ENCODE measurements at places on chromosomes 4 and X.

- no peak for DNase-seq
Observed at GRCh38 chr4:90290345-90290744, 163.2 kb downstream of the CCSER1 start.

DNA sequence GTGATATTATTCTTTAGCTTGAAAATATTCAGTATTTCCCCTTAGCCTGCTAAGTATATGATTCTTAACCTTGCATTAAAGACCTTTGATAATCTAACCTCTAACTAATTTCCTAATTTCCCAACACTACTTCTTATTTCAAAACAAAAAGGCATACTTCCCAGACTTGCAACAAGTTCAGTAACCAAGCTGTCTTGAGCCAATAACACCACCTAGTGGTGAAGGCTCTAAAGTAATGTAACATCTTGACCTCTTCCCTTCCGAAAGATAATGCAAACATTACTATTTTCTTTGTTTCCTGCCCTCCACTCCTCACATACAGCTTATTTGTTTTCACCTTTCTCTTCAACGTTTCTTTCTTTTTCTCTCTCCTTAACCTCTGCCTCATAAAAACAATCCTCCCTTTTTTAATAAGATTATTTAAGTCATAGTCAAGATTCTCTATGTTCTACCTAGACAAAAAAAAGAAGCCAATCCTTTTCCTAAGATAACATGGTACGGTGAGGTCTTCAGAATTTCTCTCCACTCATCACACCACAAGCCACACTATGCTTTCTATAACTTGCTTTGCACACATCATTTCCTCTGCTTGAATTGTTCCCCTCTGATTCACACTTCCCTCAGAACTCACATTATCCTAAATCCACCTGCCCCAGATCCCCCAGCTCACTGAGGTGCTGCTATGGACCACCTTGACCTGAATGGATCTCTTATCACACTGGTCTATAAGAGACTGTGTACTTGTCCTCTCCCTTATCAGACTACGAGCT, 3.5 kb downstream of the FAT1 start:
- DNase-seq, result no peak

DNA sequence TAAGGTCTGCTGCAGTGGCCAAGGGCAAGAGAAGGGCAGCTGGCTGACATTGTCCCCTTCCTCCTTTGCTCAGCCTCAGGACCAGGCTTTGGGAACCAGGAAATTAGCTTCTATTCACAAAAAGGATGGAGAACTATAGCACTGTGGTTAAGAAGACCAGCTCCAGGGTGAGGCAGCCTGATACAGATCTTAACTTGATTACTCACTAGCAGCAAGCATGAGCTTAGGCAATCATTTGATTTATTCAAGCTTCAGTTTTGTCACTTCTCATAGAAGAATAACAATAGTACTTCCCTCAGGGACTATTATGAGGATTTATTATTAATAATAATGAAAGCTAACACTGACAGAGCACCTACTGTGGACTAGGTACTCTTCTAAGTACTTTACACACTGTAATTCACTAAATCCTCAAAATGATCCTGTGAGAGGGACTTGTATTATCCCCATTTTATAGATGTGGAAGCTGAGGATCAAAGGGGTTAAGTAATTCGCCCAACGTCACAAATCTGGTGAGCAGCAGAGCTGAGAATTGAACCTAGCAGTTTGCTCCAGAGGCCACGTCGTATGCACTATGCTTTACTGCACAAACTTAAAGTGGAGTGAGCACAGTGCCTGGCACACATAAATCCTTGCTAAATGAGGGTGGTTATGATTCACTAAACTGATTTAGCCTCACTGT, 130.4 kb upstream of the PAK3 start:
- DNase-seq, result no peak

- no peak for DNase-seq
Observed at GRCh38 chr4:5213087-5213595, 161.9 kb downstream of the STK32B start.

- DNase-seq, result no peak
Observed at GRCh38 chrX:23287191-23287725, 47.4 kb upstream of the PTCHD1 start.

Data from activated CD8-positive, alpha-beta memory T cell treated with anti-CD3 and anti-CD28 coated beads for 48 hours (primary cell).